ENCODE measurements at places on chromosomes 2 and 18.

- DNase-seq, result no peak
Observed at GRCh38 chr2:63364866-63365265, 223.4 kb downstream of the WDPCP start.

DNA sequence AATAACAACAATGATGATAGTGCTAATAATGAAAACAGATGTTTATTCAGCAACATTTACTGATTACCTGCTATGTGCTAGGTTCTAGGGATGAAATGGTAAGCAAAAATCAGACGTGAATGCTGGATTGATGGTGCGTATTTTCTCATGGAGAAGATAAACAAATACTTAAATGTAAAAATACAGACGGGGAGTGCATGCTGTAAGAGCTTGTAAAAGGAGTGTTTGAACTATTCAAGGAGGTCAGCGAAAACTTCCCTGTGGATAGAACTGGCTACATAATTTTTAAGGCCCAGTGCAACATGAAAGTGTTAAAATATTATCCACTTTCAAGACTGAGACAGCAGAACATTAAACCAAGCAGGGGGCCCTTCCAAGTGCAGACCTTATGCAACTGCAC, 22.1 kb downstream of the MTX2 start:
- no peak for DNase-seq

- DNase-seq, result no peak
Observed at GRCh38 chr2:17093712-17094111, 424.5 kb downstream of the RAD51AP2 start.

DNA sequence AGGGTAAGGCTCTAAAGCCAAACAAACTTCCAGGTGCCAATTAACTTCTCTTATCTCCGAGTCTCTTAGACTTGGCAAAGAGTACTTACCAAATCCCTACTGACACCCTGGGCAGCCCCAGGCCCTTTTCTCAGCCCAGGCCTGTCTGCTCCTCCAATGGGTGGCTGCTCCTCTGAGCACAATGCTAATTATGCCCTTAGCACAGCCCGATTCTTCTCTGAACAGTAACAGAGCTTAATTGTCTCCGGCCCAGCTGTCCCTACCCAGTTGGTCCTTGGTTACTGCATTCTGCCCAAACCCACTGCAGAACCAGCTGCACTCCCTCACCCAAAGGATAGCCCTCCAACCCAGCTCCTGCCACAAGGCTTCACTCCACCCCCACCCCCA, 110.3 kb downstream of the SMAD7 start:
- no peak for DNase-seq

GRCh38 chr2:20676353-20677215, 9.6 kb downstream of the GDF7 start:
- DNase-seq, result no peak

DNA sequence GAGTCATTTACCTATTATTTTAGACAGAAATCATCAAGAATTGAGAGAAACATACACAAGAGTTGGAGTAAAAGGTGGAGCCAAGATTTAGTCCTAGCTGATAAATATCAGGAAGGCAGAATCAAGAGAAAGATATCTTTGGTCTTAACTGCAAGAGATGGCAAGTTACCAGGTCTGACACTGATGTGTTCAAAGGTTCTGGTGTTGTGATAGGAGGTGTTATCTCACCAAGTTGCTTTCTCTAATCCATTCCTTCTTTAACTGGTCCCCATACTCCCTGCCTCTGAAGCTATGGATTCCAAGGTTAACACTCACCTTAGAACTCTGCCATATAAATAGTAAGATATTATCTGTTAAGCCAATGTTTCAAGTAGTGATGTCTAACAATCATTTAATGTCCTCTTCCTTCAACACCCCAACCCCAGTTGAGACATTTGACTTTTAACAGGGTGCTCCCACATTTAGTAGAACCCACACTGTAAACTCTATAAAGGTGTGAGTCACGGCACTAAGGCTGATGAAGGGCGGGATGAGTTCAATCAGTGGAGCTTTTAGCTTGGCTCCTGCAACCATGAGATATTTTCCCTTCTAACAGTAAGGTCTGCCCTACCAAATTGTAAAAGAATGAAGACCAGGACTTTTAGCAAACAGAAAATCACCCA, 333.7 kb downstream of the RND3 start:
- DNase-seq, result no peak

GRCh38 chr18:76482971-76483691, 11.9 kb downstream of the ZNF516 start:
- DNase-seq, result no peak

DNA sequence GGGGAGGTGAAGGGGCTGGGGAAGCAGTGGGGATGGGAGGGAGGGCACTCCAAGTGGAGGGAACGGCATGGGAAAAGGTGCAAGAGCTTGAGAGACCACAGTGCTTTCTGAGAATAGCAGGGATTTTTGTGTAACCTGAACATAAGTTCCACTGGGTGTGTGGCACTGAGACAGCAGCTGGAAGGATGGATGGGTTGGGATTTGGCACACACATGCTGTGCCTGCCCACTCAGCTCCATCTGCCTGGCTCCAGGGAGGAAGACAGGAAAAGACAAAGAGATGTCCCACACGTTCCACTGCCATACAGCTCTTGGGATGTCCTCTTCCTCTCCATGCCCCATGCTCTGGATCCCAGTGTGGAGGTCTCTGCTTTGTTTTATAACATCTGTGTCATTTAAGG, 114.1 kb upstream of the TEX51 start:
- DNase-seq, result no peak

- no peak for DNase-seq
Observed at GRCh38 chr2:149743842-149744448, 156.4 kb upstream of the MMADHC start.

GRCh38 chr2:84280873-84281272, 178.2 kb downstream of the SUCLG1 start:
- DNase-seq, result no peak

GRCh38 chr2:209773377-209773776, 1.7 kb downstream of the UNC80 start:
- no peak for DNase-seq
